ENCODE measurements at places on chromosomes 6 and 20. TPM values are rescaled to one million over a fixed set of nuclear protein-coding genes. Genes with fewer than 3 reads are reported as not detected.

NOL7 gene
- total RNA-seq, result 69.0 TPM

CUTA gene
- total RNA-seq, result 201 TPM

TBXT gene
- total RNA-seq, result not detected

ATP6V1G2 gene
- 0.98 TPM for total RNA-seq

FAM184A gene
- total RNA-seq, result not detected

NKAPL gene
- not detected for total RNA-seq

GSTA2 gene
- not detected for total RNA-seq

BCAS4 gene
- total RNA-seq, result 26.5 TPM

PRICKLE4 gene
- 0.64 TPM for total RNA-seq

SRSF3 gene
- 515 TPM for total RNA-seq

COL20A1 gene
- total RNA-seq, result 0.30 TPM

ACSS2 gene
- total RNA-seq, result 8.7 TPM

ZFP64 gene
- total RNA-seq, result 18.7 TPM

FUT9 gene
- total RNA-seq, result not detected

TMEM217 gene
- 0.53 TPM for total RNA-seq

GPX5 gene
- not detected for total RNA-seq

NUDT3 gene
- 5.9 TPM for total RNA-seq

CTAGE9 gene
- not detected for total RNA-seq

ANKRD66 gene
- not detected for total RNA-seq

FABP7 gene
- not detected for total RNA-seq

BLTP3A gene
- total RNA-seq, result 4.2 TPM

ZSCAN23 gene
- total RNA-seq, result not detected

TCF15 gene
- total RNA-seq, result not detected

DLK2 gene
- total RNA-seq, result 7.0 TPM

ULBP1 gene
- 0.75 TPM for total RNA-seq

HSPA1L gene
- total RNA-seq, result 1.3 TPM

C2 gene
- 0.31 TPM for total RNA-seq

OR2B2 gene
- not detected for total RNA-seq

TRIM10 gene
- total RNA-seq, result not detected

TREM2 gene
- total RNA-seq, result not detected

CALHM4 gene
- not detected for total RNA-seq

OPN5 gene
- not detected for total RNA-seq

AVP gene
- total RNA-seq, result not detected

OR2H2 gene
- total RNA-seq, result not detected

SCUBE3 gene
- total RNA-seq, result 0.05 TPM
